A375 (cell line): ENCODE measurements at places on chromosomes 5 and 9. TPM values are rescaled to one million over a fixed set of nuclear protein-coding genes. Genes with fewer than 3 reads are reported as not detected.

ATOX1 gene
- 160 and 164 TPM in 2 replicates for total RNA-seq

SLC6A19 gene
- total RNA-seq, result not detected in 2 replicates

IFNA17 gene
- not detected in 2 replicates for total RNA-seq

SH2D3C gene
- 0.08 TPM in 2 replicates for total RNA-seq

NMUR2 gene
- total RNA-seq, result 0.13 TPM in 1 of 2 replicates, not detected in the other

PCDHB14 gene
- 1.8 and 2.9 TPM in 2 replicates for total RNA-seq
